Activated T-cell treated with anti-CD3 and anti-CD28 coated beads, Interleukin-2, amount 50 U/mL, for 48 hours (primary cell): ENCODE measurements at places on chromosomes 4 and X.
A peak's percentile ranks its signal among the peaks of the same experiment; 100 is the strongest.

GRCh38 chrX:24125028-24125612 is 24.4 kb upstream of the ZFX start:
- no peak for DNase-seq

- DNase-seq = no peak
These were observed 85.3 kb downstream of the ANXA10 start for GRCh38 chr4:168177546-168178149.

- no peak for DNase-seq
These were observed 116.5 kb upstream of the IQCM start for GRCh38 chr4:149932188-149932587.

- peak; percentile 29 for DNase-seq
These were observed 114.4 kb downstream of the GLRA3 start for GRCh38 chr4:174714393-174715211.

- DNase-seq = no peak
These were observed 17.4 kb downstream of the YY2 start for GRCh38 chrX:21873063-21873775.

DNA sequence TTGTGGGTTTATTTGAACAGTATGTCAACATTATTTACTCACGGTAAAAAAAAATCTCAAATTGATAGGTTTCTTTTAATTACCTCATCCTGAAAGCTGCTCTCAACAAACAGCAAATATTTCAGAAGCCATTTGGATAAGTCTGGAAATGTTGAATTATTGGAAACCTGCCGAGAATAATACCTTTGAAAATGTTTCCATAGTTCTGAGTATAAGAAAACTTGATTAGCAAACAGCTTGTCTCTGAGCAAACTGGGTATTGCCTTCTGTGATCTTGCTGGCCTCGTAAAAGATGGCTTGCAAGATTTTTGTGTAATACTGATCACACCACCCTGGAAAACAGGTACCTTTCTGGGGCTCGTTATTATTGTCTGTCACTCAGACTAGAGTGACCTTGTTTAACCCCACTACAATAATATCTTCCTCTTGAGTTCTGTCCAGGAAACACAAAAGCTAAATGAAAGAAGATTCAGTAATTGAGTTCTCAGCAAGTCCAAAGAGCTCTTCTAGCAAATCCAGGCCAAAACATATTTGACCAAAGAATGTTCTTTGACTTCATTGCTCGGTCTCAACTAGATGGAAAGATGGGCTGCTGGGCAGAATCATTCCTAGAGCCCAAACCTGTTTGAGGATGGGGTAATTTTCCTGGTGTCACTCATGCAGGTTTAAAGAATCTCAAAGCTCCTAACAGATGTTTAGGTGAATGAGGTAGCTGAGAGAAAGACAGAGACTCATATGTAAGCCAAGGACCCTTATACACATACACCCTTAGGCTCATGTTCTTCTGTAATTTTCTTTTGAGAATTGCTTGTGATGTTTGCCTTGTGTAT is 255.6 kb upstream of the JADE1 start:
- DNase-seq = no peak

- DNase-seq = no peak
These were observed 895.1 kb downstream of the PCDH18 start for GRCh38 chr4:136637071-136637777.

GRCh38 chrX:81316163-81316562 is 114.3 kb downstream of the SH3BGRL start:
- no peak for DNase-seq

DNA sequence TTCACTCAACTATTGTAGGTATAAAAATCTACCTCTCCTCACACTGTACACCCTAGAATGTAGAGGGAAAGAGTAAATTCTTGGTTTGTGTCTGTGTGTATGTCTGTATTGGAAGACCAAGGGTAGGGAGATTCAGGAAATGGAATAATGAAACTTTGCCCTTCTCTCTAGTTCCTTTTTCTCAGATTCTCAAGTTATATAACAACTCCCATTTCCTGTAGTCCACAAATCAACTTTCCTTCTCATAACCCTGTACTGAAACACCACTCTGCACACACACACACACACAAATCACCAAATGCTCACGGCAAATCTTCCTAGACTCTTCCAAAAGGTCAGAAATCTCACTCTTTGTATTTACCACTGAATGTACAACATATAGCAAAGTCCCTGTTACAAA is 824.5 kb upstream of the DIAPH2 start:
- no peak for DNase-seq

GRCh38 chrX:16920075-16920474 is 26.4 kb upstream of the REPS2 start:
- DNase-seq = no peak

- no peak for DNase-seq
These were observed 325.9 kb downstream of the ANKRD50 start for GRCh38 chr4:124386648-124387047.

DNA sequence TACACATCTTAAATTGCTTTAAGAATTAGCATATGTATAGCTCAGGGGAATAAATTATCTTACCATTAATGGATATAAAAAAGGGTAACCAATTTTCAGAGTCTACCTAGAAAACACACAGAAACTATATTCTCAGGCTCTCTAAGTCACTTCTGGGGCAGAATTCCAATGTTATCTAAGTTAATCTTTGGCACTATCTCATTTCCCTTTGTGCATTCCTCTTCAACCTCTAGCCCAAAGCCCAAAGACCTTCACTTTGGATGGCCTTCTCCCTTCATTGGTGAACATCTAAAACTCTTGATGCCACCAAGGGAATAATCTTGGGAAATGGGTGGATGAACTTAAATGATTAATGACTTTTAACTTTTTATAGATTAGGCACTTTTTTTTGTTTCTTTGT is 108.3 kb downstream of the APBB2 start:
- no peak for DNase-seq

DNA sequence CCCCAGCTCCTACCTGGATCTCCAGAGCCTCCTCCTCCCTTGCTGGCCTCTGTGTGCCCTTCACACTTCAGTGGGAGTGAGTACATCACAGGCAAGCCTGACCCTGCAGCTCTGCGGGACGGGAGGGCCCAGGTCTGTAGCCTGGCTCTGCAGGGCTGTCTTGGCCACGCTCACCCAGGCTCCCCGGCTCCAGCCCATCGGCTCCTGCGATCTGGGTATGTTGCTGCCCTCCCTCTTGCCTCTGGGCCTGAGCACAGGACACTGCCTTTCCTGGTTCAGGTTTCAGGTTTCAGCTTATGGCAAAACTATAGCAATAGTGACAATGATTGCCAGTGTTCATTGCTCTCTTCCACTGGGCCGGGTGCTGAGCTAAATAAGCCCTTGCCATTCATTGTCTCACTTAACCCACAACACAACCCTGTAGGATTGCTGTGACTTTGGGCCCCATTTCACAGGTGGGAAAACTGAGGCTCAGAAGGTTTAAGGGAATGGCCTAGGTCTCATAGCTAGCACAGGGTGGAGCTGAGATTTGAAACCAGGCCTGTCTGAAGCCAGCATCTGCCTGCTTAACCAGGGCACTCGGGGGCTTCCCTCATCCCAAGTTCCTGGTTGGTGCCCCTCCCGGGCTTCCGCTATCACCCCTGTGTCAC is 44.6 kb upstream of the SORCS2 start:
- no peak for DNase-seq

DNA sequence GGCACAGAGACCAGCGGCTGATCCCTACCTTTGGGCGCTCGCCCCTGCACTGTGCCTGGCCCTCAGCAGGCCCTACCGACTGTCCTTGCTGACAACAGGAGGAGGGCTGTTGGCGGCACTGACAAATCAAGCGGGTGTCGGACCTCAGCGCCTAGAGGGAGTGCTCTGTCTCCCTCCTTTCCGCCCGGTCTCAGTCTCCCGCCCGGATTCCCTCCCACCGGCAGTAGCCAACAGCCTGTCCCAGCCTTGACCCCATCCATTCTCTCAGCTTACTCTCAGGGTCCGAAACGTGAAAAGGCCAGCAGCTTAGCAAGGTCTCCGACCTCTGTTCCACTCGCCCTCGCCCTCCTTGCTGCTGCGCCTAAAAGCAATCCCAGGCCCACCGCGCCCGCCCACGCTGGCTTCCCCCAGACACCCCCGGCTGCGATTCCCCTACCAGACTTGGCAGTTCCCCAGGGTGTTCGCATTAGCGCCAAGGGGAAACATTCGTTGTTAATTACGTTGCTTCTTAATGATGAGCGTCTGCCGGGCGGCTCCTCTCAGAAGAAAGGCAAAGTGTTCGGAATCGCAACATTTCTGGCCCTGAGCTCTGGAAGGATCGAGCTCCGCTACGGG is 96.2 kb downstream of the SOWAHB start:
- no peak for DNase-seq

DNA sequence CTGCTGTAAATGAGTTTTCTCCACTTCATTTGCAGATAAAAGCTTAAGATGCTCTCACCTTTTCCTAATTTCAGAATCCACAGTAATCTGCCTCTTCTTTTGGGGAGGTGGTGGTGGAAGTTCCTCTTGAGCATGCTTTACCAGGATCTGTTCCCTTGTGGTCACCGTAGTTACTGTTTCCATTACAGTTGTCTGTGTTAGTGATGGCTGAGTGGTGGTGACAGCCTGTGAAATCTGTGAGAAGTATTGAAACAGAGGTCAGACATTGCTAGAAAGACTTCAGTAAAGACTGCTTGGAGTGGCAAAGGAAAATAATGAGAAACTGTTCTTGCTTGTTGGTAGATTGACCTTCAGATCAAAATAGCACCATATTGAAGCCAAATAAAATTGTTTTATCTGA is 666.2 kb downstream of the DMD start:
- DNase-seq = no peak

DNA sequence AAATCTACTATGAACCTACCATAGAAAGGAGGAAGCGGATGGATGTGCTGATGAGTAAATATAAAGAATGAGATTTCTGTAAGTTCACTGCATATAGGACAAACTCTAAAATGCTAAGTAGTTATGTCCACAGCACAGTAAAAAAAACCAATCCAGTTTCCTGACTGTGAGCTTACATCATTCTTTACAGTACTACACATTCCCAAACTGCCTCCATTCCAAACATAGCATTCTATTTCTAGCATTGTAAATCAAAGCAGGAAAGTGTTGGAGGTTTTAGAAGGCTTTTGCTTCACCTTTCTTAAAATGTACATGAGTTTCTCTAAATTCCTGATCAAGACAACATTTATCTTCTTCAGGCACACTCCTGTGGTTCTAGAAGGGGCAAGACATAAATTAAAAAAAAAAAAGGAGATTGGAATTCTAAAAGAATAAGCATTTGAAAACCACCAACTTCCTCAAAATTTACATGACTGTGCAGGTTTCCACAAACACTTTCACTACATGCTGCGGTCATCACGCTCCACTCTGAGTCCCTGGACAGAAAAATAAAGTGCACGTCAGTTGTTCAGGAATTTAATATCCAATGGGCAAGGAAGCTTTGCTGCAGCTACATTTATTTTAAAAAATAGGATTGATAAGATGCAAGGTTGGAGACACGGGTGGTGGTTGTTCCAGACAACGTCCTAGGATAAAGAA is 297.6 kb upstream of the STS start:
- DNase-seq = no peak

DNA sequence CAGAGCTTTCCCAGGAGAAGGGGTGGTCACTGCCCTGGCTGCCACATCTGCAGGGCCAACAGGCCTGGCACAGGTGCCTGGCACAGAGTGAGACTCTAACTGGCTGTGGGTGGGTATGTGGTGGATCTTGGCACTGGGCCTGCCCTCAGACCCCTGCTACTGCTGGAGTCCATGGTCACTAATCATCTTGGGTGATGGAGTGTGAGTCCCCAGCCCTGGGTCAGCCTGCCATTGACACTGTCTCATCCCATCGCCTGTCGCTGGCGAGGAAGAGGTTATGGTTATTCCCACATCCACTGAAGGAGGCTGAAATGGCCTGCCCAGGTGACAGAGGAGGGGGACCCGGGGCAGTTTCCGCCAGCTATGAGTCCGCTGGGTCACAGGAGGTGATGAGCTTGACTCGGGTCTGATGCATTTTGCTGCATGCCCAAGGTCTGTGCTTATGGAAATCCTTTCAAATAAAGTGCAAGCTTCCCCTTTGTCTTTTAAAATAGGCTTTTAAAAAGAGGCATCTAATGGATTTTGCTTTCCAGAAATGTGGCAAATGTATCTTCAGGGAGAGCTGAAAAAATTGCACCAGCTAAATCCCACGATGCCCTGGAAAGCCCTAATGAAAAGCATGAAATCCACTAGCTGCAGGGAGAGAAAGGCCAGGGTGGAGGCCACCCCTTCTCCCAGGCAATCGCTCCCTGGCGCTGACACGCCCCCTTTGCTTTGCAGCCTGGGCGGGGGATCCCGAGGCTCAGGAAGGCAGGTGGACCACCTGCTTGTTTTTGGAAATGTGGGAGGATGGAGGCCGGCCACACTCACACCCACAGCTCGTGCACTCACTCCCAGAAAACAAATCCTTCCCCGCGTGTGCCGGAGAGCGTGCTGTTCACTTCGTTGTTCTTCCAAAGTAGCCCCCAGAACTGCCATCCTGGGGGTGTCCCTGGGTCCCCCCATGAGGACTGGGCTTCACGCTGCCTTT is 54.9 kb downstream of the ABLIM2 start:
- DNase-seq = no peak

GRCh38 chr4:8722556-8722955 is 130.0 kb downstream of the CPZ start:
- DNase-seq = no peak

DNA sequence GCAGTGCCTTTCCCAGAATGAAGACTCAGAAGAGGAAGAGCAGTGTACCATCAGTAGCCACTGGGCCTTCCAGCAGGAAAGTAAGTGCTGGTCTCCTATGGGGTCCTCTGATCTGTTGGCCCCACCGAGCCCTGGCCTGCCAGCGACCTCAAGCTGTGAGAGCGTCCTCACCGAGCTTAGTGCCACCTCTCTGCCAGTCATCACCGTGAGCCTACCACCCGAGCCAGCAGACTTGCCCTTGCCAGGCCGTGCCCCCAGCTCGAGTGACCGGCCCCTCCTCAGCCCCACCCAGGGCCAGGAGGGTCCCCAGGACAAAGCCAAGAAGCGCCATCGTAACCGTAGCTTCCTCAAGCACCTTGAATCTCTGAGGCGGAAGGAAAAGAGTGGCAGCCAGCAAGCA is 69.7 kb downstream of the STARD8 start:
- no peak for DNase-seq

DNA sequence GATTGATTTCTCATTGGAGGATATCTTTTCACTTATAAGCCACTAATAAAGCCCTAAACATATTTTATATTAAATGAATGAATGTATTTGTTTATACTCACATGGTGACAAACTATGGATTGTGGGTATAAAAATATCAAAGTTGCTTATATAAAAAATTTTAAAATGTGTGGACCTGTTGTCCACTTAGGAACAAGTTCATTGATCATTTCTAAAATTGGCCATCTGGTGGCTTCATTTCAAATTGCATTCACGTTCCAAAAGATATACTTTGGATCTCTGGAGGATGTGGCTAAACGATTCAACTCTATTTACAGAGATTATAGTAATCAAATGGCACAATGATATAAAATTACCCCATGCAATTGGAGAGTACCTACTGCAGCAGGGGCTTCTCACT is 32.5 kb downstream of the FSTL5 start:
- no peak for DNase-seq

DNA sequence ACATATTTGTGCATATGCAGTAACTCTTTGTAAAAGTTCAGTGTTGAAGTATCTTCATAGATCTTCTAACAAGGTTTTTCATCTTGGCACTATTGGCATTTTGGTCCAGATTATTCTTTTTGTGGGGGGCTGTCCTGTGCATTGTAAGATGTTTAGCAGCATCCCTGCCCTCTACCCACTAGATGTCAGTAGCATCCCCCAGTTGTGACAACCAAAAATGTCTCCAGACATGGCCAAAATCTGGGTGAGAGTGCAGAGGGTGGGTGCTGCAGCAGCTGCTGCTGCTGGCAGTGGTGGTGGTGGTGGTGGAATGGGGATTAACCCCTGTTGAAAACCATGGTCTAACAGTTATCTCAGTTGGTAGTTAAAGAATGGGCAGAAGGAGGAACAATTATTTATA is 370.0 kb downstream of the GPAT3 start:
- DNase-seq = no peak

GRCh38 chr4:10667701-10668326 is 16.8 kb downstream of the CLNK start:
- DNase-seq = no peak
